ENCODE measurements at places on chromosomes 5 and 9.
A peak's percentile ranks its signal among the peaks of the same experiment; 100 is the strongest.

- DNase-seq: no peak
Observed at GRCh38 chr9:109939698-109940342, 159.8 kb downstream of the PALM2AKAP2 start.

- no peak for DNase-seq
Observed at GRCh38 chr5:80704221-80704620, 49.4 kb upstream of the DHFR start.

- DNase-seq: no peak
Observed at GRCh38 chr5:84650429-84650828, 265.7 kb upstream of the EDIL3 start.

GRCh38 chr9:70076678-70077077 lies 33.0 kb downstream of the MAMDC2 start:
- no peak for DNase-seq

- no peak for DNase-seq
Observed at GRCh38 chr5:82809420-82810143, 267.6 kb downstream of the TMEM167A start.

GRCh38 chr5:52776116-52776515 lies 11.6 kb upstream of the ITGA1 start:
- DNase-seq: peak; percentile 55

- DNase-seq: peak; percentile 88
Observed at GRCh38 chr9:114930056-114930812, at the start of gene TNFSF8. Gene TNFSF8 (minus strand): TSS chr9:114930591. CDS start chr9:114930303, 288 bp downstream.

GRCh38 chr5:64147849-64148441 lies 17.7 kb upstream of the RNF180 start:
- no peak for DNase-seq

DNA sequence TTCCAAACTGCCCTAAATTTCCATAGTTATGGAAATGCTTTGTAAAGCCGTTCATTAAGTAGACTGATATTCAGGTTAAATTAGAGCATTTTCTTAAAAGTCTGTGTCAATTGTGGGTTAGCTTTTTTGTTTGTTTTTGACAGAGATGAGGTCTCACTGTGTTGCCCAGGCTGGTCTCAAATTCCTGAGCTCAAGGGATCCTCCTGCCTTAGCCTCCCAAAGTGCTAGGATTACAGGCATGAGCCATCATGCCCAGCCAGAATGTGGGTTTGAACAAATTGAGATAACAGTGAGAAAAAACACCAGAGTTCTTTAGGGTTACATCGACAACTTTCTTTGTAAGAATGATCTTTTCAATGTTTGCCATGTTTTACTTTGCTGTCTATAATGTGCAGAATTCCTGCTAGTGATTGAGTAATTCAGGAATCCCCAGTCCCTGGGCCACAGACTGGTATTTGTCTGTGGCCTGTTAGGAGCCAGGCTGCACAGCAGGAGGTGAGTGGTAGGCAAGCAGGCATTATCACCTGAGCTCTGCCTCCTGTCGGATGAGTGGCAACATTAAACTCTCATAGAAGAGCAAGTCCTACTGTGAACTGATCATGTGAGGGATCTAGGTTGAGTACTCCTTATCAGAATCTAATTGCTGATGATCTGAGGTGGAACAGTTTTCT lies 80.5 kb downstream of the RAI14 start:
- no peak for DNase-seq

- no peak for DNase-seq
Observed at GRCh38 chr9:105399117-105399516, 48.7 kb upstream of the FSD1L start.

DNA sequence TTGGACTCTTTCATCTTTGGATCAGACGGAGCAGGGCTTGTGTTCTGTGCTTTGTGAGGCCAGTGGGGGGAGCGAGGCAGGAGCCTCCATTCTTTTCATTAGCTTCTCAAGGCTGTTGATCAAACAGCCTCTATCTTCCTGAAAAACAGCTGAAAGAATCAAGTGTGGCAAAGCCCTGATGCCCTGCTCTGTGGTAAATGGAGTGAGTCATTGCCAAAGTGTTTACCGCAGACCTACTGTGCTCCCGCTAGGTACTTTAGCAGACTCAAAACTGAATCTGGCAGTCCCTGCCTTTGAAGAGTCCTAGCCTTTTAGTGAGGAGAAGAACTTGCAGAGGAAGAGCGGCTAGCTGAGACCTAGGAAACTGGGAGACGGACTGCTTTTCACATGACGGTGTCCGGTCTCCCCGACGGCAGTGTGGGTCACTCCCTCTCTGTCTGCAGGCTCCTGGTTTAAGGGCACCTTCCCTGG lies 3.3 kb downstream of the ANKRD33B start:
- no peak for DNase-seq

DNA sequence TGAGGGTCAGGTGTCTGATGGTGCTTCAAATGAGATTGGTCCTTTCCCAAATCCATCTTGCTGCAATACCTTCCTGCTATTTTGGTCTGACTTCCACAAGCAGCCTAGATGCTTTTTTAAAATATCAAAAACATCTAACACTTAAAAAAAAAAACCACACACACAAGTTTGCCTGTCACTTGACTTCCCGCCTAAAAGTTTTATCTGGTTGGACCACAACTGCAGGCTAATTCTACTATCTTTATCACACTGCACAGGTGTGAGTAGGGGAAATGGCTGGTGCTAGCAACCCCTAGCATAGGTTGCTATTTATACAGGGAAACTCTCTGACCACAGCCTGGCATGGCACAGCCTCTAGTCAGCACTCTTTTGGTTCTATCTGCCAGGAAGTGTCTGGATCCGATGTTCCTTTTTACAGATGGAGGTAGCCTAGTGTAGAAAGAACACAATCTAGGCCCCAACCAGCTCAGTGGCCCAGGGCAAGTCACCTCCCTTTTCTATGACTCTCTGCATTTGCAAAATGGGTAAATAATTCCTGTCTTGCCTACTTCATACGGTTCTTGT lies at the start of gene HEMGN:
Gene HEMGN, minus strand, starts transcription at position 92 of the 564 bp plus-strand sequence. Its CDS starts 36 bp downstream, at position 56.
- peak; percentile 76 for DNase-seq

DNA sequence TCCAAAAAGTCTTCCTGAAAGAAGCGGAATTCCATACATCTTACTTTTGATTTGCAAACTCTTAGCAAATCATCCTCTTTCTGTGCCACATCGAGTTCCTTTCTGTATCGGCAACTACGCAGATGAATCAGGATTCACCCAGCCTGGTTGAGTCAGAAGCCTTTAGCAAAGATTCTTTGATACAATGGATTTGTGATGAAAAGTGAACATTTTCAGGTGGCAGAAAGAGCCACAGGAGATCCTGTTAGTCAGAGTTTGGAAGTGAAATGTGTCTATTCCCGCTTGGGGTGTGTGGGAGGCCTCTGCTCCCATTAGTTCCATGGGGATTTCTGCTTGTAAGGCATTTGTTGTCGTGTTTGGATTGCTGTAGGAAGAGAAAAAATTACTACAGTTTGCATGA lies 351.8 kb upstream of the WWC1 start:
- no peak for DNase-seq

GRCh38 chr5:56988490-56988889 lies 36.6 kb upstream of the MIER3 start:
- no peak for DNase-seq

DNA sequence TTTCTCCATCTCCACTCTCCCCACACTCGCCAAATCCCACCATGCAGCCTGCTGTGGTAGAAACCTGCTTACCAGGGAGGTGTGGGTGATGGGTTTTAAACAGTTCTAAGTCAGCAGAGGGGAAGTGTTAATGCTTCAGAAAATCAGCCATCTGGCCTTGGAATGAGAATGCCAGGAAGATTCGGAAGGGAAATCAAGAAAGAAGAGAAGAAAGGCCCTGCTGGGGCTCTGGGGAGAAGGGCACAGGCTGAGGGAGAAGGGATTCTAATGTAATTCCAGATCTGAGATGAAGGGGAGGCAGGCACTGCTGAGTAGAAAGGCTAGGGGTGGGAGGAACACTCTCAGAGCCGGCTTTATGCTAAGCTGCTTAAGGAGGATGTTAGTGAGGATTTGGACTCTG lies 434.7 kb upstream of the DMAC1 start:
- DNase-seq: no peak

- no peak for DNase-seq
Observed at GRCh38 chr5:16467363-16468219, 2.0 kb upstream of the ZNF622 start.

- DNase-seq: no peak
Observed at GRCh38 chr5:123273095-123273494, 150.1 kb downstream of the CEP120 start.

- no peak for DNase-seq
Observed at GRCh38 chr9:581673-582497, 259.6 kb upstream of the DMRT1 start.

DNA sequence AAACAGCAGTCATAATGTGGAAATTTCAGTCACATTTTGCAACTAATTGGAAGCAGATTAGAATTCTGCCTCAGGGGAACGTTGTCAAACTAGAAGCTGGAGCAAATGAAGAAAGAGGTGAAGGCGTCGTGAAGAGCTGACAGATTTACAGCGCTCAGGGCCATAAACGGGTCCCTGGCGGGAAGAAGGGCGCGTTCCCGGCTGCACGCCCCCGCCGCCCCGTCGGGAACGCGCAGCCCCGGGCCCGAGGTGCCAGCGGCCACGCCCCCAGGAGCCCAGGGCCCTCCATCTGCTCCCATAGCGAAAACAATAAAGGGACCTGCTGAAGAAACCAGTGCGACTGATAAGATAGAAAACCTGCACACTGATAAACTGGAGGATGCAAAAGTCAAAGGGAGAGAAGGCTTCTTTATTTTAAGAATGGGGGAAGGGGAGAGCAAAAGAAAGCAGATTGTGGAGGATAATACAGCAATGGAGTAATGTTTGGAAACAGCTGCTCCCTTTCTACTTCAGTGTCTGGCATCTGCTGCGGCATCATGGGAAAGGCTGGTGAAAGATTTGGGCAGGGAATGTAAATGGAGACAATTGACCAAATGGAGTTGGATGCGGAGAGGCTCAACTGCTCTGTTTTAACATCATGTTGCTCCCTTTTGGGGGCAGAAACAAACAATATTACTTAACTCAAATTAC lies 11.1 kb downstream of the ZNF608 start:
- no peak for DNase-seq

DNA sequence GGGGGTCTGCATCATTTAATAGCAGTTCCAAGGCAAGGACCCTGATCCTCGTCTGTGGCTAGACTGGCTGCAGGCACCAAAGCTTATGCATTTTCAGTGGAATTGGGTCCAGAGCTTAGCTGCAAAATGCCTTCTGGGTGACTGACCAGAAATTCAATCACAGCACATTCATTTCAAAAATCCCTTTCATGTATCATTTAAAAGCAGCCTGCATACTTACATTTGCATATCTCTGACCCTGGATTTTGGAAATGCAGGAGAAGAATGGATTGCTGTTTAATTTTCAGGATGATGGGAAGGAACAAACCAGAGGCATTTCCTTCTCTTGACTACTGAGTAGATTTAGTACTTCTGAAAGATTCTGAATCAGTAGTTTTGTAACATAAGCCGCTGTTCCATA lies 122.8 kb downstream of the PPP2R2B start:
- no peak for DNase-seq

DNA sequence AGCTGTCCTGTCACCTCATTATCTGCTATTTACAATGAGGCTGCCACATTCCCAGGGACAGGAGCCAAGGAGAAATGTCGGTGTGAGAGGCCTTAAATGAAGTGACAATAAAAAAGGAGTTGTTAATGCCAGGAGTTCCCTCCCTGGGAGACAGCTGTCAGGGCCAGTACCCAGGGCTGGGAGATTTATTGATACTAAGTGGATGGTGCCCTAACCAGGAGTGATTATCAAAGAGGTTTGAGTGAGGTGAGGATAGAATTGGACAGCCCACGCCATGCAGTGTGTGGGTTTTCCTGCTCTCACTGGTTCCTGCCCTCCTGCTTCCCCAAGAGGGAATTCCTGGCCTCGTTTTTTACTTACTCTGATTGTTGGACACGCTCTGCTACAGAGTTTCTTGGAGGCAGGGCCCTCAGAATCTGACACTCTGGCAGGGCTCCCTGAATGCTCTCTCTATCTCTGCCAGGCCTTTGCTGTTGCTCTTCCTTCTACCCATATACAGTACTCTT lies 150.8 kb downstream of the GRIA1 start:
- DNase-seq: no peak

GRCh38 chr5:17114233-17114632 lies 103.2 kb upstream of the BASP1 start:
- no peak for DNase-seq

- no peak for DNase-seq
Observed at GRCh38 chr5:120510994-120511686, 47.0 kb downstream of the PRR16 start.

DNA sequence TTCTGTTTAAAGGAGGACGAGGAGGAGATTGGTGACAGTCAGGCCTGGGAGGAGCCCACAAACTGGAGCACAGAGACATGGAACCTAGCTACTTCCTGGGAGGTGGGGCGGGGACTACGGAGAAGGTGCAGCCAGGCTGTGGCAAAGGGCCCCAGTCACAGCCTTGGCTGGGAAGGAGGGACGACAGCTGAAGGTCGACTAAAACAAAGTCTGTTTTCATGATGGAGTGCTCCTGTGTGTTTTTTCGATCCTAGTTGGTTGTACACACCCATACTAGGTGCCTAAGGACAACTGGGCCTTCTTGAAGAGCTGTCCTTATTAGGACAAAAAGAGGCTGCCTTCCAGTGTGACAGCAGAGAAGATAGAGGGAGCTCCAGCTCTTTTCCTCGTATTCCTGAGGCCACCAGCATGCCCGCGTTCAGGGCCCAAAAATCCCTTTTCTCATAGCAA lies 2.9 kb downstream of the CCDC107 start:
- no peak for DNase-seq

GRCh38 chr5:91383956-91384300 lies 811 bp upstream of the ARRDC3 start:
- DNase-seq: peak; percentile 39

GRCh38 chr5:333945-334344 lies 12.4 kb downstream of the AHRR start:
- DNase-seq: no peak

DNA sequence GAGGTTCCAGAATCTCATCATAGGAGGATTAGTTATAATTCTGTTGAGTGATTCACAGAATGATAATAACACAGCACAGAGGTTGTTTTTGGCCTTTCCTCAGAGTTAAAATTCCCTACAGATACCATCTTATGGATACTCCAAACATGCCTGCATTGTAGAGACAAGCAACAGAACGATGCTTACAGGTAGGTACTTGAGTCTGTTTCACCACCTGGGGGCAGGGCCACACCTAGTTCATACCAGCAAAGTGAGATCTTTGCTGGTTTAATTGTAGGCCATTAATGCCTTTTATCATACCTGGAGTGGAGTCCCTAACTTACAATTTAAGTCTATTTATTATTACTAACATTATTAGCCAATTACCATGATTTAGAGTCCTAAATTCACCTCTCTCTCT lies 416.5 kb upstream of the TLE4 start:
- DNase-seq: no peak

GRCh38 chr5:137072361-137073115 lies 426.6 kb downstream of the SPOCK1 start:
- no peak for DNase-seq

DNA sequence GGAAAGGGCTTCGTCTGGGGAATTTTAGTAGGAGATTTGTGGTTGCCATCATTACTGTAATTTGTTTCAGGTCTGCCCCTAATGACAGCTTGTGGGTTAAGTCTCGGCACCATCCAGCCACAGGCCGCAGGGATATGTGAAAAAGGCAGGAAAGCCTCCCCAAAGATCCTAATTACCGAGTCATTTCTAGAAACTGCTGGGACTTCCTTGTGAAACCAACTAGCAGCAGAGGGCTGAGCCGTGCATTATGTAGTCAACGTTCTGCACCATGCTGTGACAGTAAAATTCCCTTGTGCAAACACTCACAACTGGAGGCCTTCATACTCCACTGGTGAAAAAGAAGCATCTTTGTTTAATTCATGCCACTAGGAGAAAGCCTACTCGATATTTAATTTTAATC lies 230.3 kb downstream of the MPDZ start:
- DNase-seq: no peak

- no peak for DNase-seq
Observed at GRCh38 chr5:14273207-14273767, 130.1 kb downstream of the TRIO start.

Data from CD4-positive, alpha-beta T cell treated with Interleukin-21 for 1 hour (primary cell).